ENCODE measurements at places on chromosomes 4 and X.

DNA sequence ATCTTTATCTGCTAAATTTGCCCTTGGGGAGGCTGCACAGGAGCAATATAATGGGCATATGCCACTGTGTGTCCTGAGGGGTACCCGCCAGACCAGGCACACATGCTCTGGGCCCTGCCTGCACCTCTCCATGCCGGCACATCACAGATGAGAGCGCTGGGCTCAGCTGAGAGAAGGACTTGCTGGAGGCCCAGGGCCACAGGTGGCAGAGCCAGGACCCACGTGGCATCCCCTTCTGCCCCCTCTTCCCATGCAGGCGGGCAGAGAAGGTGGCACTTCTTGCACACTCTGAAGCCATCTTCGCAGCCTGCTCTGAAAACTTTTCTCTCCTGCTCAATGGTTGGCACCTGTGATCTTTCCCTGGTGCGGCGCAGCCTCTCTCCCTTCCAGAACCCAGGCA is 20.1 kb downstream of the CPZ start:
- no peak for DNase-seq

GRCh38 chr4:84968925-84969324 is 2.4 kb upstream of the WDFY3 start:
- DNase-seq, result no peak

GRCh38 chr4:169899295-169899694 is 126.9 kb downstream of the MFAP3L start:
- no peak for DNase-seq

GRCh38 chrX:93322110-93322509 is 351.3 kb downstream of the NAP1L3 start:
- no peak for DNase-seq

DNA sequence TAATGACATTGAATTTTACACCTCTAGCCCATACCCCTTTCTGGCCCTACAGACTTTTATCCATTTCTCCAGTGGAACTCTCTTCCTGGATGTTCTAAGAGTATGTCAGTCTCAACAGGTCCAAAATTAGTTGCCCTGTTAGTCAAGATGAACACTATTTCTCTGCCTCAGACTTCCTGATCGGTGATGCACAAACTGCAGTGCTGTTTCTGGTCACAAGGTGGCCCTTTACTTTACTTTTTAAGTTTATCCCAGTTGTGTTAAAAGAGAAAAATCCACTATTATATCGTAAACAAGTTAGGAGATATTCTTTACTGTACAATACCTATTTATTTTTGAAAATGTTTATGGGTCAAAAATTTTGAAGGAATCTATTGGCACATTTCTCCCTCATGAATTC is 13.1 kb downstream of the TCEAL7 start:
- no peak for DNase-seq

GRCh38 chrX:9312922-9313867 is 151.7 kb upstream of the TBL1X start:
- no peak for DNase-seq

GRCh38 chr4:183993676-183994075 is 88.6 kb downstream of the STOX2 start:
- DNase-seq, result no peak

- no peak for DNase-seq
These were observed 145.8 kb upstream of the HCCS start for GRCh38 chrX:10965174-10965798.

Data from hypothalamus (tissue), 51 donors.